Hematopoietic multipotent progenitor cell treated with erythropoietin and hydrocortisone succinate and interleukin-3 and kit ligand, for 4 days (in vitro differentiated cells): ENCODE measurements at places on chromosomes 2 and 18.

- no peak for DNase-seq
Measured at GRCh38 chr18:54255141-54255540, 14.2 kb upstream of the POLI start.

GRCh38 chr2:64638502-64639120 is 15.1 kb downstream of the SERTAD2 start:
- DNase-seq: no peak

DNA sequence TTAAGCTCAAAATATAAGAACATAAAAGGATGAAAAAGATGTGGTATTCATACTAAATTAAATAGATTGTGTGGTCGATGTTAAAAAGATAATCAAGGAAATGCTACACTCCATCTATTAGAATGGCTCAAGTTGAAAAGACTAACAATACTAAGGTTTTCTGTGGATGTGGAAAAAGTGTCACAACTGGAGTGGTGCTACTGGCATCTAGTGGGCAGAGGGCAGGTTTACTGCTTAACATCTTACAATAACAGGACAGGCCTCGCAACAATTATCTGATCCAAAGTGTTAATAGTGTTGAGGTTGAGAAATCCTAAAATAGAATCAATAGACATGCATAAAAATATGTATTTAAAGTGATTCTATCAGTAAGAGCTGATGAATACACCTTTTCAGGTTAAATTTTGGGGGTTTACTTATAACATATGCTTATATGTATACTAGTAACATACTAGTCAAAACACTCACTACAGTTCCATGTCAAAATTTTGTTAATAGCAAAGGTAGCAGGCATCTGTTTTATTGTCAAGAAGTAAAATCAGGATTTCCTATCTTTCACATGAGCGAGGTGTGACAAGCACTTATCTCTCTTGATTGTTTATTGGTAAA is 91.5 kb upstream of the TMEFF2 start:
- peak; percentile 68 for DNase-seq

DNA sequence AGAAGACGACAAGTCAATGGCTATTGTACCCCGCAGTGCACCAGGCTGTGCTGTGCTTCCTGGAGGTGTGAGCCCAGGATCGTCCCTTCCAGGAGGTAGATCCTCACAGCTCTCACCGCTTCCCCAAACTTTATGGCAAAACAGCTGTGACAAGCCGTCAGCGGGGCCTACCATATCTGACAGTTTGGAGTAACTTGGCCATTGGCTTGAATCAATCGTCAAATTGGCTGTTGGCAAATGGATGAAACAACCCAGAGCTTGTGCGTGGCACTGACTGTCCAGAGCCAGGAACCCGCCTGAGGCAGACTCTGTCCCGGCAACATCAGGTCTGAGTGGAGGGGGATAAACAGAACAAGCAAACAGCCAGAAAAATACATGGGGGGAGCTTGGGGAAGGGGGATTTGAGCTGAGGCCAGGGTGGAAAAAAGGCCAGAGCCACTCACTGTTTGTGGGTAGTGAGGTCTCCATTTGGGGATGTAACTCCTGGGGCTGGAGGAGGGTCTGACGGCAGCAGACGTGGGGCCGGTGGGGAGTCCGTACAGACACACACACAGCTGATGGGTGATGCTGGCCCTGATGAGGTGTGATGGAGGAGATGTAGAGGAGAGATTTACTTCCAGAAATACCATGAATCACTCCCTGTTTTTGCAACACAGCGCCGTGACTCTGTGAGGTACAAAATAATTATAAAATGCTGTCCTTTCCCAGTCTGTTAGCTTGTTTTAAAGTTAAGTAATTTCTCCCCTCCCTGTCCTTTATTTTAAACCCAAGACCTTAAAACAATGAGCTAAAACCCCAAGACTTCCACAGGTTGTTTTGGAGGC is 174.8 kb downstream of the TWIST2 start:
- no peak for DNase-seq

- DNase-seq: no peak
Measured at GRCh38 chr2:129467941-129468340, 511.5 kb upstream of the RAB6C start.

DNA sequence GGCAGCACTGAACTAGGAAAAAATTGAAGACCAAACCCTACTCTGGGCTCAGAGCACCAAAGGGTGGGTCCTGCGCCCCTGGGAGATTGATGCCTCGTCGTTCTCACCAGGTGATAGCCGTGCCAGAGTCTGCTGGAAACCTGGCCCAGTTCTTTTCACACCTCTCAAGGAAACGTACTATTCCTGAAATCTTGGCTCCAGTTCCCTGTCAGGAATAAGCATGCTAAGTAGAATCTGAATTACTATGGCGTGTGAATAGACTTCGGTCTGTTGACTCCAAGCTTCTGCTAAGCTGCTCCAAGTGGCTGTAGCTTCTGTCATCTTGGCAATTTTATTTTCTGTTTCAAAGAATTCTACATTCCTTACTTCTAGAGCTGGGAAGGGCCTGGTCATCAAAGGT is 75.4 kb downstream of the MARCHF4 start:
- DNase-seq: no peak

DNA sequence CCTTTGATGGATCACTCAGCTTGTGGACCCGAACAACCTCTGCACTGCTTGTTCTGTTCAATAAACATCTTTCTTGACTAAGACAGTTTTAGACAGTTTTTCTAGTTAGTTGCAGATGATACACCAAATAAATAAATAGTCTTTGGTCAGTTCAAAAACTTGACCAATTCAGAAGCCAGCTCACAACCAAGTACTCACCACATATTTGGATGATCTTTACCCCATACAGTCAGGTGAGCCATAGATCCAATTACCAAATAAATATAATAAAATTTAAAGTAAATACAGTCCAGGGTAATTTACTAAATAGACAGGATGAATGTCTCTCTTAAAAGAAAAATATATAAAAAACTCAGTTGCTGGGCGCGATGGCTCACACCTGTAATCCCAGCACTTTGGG is 18.2 kb downstream of the SCN3A start:
- no peak for DNase-seq

DNA sequence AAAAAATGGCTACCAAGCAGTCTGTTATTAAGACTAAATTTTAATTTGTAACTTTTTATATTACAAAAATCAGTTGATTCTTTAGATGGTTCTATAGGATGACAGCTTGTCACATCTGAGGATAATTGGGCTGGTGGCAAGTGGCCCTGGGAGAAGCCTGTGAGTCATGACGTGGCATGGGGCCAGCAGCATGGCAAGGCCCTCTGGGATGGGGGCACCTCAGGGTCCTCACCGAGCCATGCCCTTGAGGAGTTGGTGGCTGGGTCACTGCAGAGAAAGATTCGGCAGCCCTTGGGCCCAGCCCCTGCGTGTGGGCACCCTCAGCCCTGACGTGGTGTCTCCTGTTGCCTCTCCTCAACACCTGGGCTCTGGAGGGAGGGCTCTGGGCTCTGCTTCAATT is 49.7 kb downstream of the STK25 start:
- DNase-seq: no peak

DNA sequence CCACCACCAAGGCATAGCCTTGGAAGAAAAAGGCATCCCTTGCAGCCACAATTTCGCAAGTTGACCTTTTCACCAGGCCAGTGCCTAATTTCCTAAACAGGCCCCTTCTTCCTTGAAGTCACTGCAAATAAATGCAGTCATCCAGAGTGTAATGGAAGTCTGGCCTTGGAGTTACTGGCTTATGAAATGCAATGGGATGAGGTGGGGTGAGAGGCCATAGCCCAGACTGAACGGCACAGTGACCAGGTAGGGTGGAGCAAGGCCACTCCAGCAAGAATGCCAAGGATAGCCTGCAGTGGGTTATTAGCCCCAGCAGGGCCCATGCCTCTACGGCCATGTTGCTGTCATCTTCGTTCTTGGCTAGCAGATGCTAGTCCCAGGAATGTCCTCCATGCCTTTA is 68.4 kb downstream of the BCL11A start:
- DNase-seq: no peak

DNA sequence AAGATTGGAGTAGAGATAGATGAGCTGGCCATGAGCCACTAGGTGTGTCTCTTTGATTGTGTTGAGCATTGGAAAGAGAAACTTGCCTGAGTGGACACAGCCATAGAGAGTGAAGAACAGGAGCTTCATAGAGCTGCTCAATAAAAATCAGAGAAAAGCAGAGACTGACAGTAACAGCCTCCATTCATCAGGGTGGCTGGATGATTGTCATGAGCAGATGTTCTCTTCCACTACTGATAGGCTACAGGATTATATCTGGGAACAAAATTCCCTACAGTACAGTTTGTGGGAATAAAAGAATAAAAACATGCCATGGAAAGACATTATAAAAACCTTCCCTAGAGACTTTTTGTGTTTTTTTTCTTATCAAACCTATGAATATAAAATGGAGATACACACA is 404.8 kb upstream of the ACVR2A start:
- no peak for DNase-seq

DNA sequence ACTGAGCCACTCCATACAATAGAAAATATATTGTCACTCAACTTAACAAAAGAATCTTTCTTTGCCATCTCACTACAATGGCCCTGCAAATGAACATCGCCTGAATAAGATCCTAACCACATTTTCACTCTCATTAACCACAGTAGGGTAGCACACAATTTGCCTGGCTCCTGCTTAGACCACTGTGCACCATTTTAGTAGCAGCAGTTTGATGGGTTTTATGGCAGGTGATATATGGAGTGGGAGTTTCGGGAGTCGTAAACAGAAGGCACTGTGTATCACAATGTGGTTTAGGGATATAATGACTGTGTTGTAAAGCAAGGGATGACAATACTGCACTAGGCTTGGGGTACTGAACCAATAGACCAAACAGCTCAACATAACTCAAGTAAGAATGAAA is 617.4 kb downstream of the BCL11A start:
- DNase-seq: no peak

DNA sequence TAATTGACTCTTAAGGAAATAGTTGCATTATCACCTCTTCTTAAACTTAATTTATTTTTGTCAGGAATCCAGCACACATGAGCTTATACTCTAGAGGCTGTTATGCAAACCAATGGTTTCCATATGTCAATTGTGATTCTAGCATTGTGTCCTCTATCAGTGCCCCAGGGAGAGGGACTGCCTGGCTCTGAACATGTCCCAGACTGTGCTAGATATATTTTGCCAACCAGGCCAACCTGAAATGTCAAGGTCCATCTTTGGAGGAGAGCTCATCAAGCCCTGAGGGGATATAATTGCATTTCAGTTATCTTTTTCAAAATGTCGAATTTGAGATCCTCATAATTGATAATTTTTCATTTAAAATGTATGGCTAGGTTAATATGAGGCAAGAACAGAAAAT is 34.2 kb downstream of the HNMT start:
- DNase-seq: no peak

DNA sequence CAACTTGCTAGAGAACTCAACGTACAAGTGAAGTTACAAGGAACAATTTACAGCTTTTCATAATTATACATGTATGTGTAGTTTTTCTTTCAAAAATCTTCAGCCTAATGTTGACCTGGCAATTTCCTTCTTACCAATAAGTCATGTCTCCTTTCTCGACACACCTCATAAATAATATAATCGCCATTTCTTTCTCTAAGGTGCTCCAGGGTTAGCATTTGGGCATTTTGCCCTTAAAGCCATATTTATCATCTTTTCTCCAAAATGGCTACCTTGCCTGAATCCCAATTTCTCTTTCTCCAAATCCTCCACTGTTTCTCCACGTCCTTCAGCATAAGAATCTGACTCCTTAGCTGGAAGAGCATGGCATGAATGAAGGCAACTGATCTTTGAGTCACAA is 50.3 kb upstream of the RAB27B start:
- DNase-seq: no peak

DNA sequence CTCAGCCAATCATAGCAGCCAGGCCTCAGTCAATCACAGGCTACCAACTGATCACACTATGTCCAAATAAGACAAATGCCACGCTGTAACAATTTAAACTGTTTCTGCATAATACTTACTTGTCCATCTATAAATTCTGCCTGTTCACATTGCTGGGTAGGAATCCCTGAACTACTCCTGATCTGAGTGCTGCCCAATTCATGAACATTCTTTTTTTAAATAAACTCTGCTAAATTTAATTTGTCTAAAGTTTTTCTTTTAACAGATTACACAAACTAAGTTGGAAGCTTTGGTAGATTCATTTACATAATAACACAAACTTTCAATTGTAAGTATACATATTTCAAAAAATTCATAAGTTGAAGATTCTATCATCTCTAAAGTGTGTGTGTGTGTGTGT is 583.0 kb downstream of the ERBB4 start:
- no peak for DNase-seq

- peak; percentile 87 for DNase-seq
Measured at GRCh38 chr2:221444106-221444505, 128.0 kb downstream of the EPHA4 start.
